GM06990 (cell line): ENCODE measurements at places on chromosomes 16 and 17.

DNA sequence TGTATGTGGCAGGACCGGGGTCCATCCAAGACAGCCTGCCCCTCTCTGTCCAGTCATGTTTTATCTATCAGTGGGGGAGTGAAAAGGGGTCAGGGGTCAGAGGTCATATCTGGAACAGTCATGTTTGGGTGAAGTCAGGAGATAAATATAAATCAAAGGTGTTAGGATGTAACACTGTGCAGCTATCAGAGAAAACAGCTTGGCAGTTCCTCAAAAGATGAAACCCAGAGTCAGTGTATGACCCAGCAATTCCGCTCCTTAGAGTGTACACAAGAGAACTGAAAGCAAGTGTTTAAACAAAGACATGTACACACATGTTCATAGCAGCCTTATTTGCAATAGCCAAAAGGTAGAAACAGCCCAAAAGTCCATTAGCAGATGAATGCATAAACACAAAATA is 361.3 kb downstream of the FOXL1 start:
- no peak for DNase-seq

- DNase-seq, result no peak
Observed at GRCh38 chr17:76878568-76878967, 10.4 kb downstream of the MGAT5B start.

DNA sequence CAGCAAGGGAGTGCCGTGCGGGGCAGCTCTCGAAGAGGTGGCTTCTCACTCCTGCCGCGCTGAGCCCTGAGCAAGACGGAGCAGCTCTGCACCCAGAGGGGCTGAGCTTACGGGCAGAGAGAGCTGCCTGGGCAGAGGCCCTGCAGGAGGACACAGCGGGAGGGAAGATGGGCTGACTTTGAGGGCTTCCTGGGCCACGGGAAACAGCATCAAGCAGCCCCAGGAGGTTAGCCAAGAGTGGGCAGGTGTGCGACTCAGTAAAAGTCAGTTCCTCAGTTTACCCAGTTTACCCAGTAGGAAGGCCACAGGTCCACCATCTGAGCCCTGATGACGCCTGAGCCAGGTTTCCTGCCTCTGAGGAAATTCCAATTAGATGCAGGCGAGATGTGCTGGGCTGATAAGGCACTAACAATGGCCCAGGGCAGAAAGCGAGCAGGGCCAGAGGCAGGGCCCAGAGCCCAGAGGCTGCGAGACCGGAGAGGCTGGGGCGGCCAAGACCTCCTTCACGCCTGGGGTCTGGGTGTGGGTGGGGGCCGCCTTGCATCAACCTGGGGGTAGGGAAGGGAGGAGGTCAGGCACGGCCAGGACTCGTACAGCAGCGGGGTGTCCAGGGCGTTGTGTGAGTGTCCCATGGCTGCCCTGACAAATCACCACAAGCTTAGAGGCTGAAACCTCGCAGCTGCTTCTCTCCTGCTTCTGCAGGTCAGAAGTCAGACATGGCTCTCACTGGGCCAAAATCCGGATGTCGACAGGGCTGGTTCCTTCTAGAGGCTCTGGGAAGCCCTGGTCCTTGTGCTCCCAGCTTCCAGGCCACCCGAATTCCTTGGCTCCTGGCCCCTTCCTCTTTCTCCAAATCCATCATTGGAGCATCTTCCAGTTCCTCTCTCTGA is 32.0 kb upstream of the CIBAR2 start:
- DNase-seq, result no peak

GRCh38 chr17:36152639-36153120 is 23.8 kb downstream of the TBC1D3B start:
- no peak for DNase-seq

- DNase-seq, result no peak
Observed at GRCh38 chr16:49744244-49745220, 111.4 kb downstream of the ZNF423 start.

DNA sequence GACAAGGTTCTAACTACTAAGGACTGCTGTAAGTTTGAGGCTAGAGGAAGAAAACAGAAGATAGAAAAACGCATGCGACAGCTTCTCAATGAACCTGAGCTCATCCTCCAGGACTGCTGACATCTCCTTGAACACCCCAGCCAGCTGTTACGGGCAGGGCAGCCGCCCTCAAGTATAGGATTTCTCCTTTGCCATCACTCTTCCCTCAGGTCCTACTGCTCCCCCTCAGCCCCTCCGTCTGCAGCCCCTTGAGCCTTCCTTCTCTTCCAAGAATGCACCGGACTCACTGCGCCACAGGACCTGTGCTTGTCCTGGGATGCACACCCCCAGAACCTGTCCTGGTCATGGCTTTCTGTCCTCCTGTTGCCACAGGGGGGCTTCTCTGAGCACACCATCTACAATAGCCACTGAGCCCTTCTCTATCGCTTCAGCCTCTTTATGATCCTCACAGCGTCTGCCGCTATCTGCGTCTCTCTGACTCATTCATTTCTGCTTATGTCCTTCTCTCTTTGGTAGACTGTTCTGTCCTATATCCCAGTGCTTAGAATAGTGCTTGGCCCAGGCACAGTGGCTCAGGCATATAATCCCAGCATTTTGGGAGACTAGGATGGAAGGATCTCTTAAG is 15.7 kb upstream of the XYLT2 start:
- no peak for DNase-seq

DNA sequence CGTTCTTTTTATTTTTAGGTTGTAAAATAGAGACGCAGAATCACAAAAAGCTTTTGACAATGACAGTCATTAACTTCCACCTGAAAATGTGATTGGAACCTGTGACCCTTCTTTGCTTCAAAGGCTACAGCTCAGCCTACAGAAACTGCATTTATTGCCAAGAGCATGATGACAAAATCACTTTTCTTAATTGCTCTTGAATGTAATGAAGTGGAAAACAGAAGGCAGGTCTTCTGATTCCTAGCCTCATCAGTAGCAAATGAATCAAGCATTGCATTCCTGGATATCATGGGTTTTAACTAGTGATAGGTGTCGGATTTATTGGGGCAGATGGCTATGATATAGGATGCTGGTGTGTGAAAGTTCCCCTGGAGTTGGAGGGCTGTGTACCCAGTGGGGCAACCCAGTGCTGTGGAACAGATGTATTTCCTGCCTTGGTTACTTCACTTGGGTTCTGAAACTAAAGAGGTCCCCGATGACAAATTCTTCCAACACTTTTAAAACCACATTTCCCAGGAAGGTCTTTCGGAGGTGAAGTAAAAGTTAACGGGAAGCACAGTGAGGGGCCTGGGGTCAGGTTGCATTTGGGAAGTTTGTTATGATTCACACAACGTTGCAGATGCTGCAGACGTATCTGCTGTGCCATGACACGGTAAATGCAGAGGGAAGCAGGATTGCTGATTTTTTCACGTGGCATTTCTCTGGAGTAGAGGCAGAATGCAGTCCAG is 127.5 kb downstream of the HS3ST3A1 start:
- no peak for DNase-seq

GRCh38 chr17:44967907-44968224 is 237 bp downstream of the C1QL1 start:
- DNase-seq, result no peak
